ENCODE measurements at places on chromosomes 16 and 17.
A peak's percentile ranks its signal among the peaks of the same experiment; 100 is the strongest.

DNA sequence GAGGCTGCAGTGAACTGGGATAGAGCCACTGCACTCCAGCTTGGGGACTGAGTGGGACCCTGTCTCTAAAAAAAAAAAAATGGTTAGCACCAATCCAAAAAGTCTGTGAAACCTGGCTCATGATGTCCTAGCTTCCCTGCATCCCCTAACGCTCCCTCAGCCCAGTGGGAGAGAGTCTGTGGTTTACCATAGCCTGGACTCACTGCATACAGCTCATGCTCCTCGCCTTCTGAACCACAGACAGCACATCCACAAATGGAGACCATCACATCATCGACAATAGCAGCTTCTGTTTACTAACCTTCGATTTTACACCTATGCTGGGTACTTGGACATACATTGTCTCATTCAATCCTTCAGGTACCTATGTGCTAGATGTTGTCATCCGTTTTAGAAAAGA, 43.6 kb downstream of the NLRC5 start:
- DNase-seq, result no peak

- no peak for DNase-seq
Measured at GRCh38 chr17:36667922-36668321, 66.5 kb downstream of the MRM1 start.

DNA sequence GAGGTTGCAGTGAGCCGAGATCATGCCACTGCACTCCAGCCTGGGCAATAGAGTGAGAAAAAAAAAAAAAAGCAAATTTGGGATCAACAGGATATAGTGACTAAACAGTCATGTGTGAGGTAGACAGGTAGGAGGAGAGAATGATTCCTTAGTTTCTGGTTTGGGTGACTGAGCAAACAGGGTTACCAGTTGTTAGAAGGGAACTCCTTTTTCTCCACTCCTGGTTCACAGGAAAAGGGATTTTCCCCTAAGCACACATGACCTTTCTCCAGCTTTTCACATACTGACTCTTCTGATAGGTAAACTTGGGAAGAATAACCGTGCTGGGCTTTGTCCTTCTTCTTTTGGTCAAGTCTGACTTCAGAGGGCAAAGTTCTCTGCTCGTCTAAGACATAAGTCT, 17.3 kb upstream of the WSCD1 start:
- no peak for DNase-seq

- DNase-seq, result no peak
Measured at GRCh38 chr16:66277311-66278070, 89.0 kb upstream of the CDH5 start.

- no peak for DNase-seq
Measured at GRCh38 chr16:65745-66144, 6.7 kb downstream of the RHBDF1 start.

GRCh38 chr16:28168991-28169554, 42.7 kb downstream of the XPO6 start:
- DNase-seq, result no peak

DNA sequence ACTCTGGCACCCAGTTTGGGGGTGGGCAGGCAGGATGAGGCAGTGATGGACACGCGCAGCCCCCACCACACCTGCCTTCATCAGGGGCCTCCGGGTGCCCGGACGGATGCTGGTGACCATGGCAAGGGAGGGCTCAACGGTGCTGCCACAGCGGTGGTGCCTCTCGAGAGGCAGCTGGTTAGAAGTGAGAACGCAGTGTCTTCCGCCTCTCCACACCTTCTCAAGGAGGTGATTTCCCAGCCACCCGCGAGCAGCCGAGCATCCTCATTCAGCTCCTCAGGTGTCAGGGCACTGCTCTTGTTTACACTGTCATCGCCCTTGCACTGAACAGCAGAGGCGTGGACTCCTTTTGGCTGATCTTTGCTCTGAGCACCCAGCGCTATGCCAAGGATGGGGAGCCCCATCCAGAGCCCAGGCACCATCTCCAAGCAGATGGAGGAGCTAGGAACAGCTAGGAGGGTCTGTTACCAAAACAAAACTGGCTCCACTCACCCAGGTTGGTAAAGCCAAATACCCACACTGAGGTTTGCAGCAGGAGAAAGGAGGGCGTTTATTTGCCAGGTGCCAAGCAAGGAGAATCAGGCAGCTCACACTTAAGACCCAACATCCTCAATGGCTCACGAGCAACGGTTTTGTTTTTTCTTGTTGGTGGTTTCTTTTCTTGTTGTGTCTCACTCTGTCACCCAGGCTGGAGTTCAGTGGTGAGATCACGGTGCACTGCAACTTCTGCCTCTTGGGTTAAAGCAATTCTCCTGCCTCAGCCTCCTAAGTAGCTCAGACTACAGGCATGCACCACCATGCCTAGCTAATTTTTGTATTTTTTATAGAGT, 174.3 kb upstream of the TNRC6C start:
- DNase-seq, result no peak

DNA sequence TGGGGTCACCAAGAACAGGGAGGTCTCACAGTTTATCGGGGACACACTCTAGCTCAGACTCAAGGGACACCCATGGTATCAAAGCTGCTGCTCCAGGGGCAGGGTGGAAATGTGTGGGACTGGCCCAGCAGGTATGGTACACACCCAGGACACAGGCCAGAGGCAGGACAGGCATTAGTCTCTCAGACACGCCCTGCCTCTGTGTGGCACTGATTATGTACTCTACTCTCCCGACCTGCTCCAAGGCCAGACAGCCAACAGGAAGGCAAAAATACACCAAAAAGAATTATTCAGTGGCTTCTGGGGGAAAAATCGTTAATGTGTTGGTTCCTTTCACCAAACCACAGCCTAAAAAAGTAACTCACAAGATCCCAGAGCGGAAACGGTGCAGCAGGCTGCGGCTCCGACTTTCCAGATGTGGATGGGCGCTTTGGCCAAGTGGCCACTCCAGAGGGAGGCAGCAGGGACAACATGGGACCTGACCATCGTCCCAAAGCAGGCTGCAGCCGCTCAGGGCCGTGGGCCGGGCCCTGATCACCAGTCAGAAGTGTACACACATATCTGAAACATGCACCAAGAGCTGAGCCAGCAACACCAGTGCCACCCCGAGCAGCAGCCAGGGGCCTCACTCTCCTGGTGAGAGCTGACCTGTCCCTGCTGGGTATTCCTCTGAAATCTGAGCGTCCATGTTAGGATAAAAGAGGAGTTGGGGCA, 1.0 kb upstream of the SIRT7 start:
- DNase-seq, result no peak

DNA sequence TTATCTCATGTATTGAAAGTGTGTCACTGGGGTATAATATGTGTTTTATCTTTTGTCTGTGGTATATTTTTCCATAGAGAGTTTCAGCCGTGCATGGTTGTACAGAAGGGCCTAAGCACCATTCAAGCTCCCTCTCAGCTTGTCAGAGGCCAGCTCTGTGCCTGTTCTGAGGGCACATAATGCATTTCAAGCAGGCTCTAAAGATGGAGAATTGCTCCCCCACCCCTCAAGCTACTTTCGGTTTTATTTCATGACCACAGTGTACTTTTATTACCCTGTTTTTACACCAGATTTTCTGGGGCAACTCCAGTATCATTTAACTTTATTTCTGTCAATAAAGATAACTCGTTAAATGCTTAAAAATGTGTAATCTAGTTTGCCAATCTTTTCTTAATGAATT, 131.7 kb downstream of the SHISA6 start:
- no peak for DNase-seq

- no peak for DNase-seq
Measured at GRCh38 chr16:74626741-74627416, 20.0 kb upstream of the GLG1 start.

DNA sequence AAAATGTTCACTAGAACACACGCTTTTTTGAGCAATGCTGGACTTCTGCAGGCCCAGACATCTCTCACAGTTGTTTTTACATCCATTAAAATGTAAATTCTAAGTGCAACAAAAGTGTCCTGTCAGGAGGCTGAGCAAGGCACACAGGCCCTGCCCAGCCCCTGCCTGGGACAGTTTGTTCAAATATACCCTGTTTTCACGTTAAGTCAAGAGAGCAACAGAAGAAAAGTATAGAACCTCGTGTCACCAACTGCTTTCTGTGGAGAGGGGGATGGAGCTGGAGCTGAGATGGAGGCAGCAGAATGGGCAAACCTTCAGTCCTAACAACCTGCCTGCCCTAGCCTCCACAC, 4.3 kb upstream of the HOXB2 start:
- no peak for DNase-seq

DNA sequence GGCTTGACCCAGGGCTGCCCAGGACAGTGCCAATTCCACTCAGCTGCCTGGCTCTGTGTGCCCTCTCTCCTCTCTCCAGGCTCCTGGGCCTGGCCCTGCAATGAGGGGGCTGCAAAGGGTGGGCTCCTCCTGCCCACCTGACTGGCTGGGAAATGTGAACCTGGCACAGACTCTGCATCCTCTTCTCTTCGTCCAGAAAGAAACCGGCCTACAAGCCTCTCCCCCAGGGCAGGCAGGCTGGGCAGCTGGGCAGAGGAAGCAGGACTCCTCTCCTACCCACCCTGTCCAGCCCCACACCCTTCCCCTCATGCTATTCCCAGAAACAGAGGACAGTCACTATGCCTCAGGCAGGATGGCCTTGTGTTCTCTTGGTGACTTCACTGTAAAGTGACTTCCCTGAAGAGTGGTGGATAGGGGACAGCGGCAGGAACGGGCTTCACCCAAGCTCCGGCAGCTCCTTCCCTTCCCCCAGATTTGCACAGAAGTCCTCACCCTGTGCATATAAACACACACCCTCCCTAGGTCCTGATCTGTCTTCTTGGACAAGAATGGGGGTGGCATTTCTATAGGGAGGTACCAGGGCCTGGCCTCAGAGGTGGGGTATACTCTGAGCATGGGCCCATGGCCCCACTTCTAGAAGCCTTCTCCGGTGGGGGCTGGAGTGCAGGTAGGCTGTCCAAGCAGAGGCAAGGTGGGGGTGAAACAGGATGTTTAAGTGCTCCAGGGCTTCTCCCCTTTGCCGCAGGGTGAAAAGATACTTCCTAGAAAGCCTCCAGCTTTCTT, 4.9 kb upstream of the STAT5A start:
- no peak for DNase-seq

GRCh38 chr16:73710526-73710925, 586.1 kb upstream of the PSMD7 start:
- DNase-seq, result no peak

- DNase-seq, result peak; percentile 23
Measured at GRCh38 chr16:8571061-8571596, 19.2 kb downstream of the TMEM114 start.

DNA sequence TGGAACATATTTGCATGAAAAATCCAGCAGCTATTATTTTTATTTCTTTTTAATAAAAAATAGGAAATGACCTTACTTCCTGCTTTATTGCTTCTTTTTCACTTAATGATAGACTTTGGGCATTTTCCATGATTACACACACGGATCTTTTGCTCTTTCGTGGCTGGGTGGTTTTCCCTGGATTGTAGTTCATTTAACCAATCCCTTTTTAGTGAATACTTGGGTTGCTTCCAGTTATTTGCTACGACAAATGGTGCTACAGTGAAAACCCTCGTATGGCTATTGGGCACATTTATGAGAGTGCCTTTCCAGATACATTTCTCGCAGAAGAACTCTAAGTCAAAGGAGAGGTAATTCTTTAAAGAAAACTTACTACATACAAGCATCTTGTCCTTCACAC, 38.6 kb downstream of the FOXL1 start:
- DNase-seq, result no peak

GRCh38 chr16:1965396-1966001, 873 bp upstream of the RPS2 start:
- no peak for DNase-seq

DNA sequence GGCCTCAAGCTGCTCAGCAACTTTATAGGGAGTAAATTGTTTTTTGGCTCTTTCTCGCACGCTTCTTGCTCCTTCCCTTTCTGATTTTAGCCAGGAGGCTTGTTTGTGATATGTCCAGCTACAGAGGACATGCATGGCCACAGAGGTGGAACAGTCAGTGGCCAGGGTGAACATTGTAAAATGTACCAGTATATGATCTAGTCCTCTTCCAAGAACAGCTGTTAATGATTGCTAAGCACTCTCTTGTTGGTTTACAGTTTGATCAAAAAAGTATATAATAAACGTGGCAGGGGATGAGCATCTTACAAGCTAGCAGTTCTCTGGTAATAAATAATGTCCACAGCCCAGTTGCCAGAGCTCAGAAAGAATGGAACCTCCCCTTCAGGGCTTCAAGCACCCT, 461.7 kb upstream of the DYNLRB2 start:
- no peak for DNase-seq

DNA sequence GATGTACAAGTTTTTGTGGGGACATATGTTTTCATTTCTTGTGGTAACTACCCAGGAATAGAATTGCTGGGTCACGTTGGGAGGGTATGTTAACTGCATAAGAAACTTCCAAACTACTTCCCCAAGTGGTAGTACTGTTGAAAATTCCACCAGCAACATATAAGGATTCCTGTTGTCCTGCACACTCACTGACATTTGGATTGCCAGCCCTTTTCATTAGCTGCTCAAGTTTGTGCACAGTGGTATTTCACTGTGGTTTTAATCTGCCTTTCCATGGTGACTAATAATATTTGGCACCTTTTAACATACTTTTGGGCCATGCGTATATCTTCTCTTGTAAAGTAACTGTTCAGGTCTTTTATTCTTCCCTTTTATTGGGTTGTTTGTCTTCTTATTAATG, 103.3 kb downstream of the GNAO1 start:
- DNase-seq, result peak; percentile 81

GRCh38 chr17:72124438-72124775, 3.6 kb downstream of the SOX9 start:
- no peak for DNase-seq

DNA sequence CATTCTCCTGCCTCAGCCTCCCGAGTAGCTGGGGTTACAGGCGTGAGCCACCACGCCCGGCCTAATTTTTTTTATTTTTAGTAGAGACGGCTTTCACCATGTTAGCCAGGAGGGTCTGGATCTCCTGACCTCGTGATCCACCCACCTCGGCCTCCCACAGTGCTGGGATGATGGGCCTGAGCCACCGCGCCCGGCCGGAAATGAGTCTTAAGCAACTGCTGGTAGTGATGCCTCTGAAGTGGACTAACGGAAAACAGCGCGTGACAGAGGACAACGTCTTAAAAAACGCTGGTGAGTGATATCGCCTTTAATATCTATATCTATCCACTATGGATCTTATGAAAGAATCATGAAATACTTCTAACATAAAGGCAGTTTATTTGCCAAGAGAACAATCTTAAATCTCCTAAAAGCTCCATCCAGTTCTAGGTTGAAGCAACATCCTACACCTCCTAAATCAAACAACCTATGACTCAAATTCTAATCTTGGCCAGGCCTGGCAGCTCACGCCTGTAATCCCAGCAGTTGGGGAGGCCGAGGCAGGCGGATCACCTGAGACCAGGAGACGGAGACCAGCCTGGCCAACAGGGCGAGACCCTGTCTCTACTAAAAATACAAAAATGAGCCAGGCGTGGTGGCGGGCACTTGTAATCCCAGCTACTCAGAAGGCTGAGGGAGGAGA, 69.8 kb downstream of the NXN start:
- no peak for DNase-seq

All from AG04449 (cell line).